ENCODE measurements at places on chromosomes 1 and 21. TPM values are rescaled to one million over a fixed set of nuclear protein-coding genes. Genes with fewer than 3 reads are reported as not detected.

HTR6 gene
- polyA plus RNA-seq = not detected

SYPL2 gene
- polyA plus RNA-seq = 0.31 TPM

CADM3 gene
- polyA plus RNA-seq = not detected

MPL gene
- polyA plus RNA-seq = not detected

FTCD gene
- 0.50 TPM for polyA plus RNA-seq

CLEC20A gene
- not detected for polyA plus RNA-seq

ERG gene
- not detected for polyA plus RNA-seq

CFAP107 gene
- 0.16 TPM for polyA plus RNA-seq

ETNK2 gene
- polyA plus RNA-seq = not detected

ANXA9 gene
- polyA plus RNA-seq = 1.2 TPM

GRCh38 chr1:61081686-61082310 is 563 bp upstream of the NFIA start:
- DNase-seq = no peak

DNA sequence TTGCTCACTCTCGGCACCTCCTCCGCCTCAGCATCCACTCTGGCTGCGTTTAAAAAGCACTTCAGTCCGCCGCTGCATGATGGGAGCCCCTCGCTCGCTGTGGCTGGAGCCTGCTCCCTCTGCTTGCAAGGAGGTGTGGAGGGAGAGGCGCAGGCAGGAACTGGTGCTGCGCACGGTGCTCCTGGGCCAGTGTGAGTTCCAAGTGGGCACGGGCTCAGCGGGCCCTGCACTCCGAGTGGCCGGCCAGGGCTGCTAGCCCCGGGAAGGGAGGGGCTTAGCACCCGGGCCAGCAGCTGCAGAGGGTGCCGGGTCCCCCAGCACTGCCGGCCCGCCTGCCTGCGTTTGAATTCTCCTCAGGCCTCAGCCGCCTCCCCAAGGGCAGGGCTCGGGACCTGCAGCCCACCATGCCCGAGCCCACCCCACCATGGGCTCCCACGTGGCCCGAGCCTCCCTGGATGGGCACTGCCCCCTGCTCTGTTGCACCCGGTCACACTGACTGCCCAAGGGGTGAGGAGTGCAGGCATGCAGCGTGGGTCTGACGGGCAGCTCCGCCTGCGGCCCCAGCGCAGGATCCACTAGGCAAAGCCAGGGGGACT is 1599.5 kb downstream of the NCAM2 start:
- no peak for DNase-seq

DNA sequence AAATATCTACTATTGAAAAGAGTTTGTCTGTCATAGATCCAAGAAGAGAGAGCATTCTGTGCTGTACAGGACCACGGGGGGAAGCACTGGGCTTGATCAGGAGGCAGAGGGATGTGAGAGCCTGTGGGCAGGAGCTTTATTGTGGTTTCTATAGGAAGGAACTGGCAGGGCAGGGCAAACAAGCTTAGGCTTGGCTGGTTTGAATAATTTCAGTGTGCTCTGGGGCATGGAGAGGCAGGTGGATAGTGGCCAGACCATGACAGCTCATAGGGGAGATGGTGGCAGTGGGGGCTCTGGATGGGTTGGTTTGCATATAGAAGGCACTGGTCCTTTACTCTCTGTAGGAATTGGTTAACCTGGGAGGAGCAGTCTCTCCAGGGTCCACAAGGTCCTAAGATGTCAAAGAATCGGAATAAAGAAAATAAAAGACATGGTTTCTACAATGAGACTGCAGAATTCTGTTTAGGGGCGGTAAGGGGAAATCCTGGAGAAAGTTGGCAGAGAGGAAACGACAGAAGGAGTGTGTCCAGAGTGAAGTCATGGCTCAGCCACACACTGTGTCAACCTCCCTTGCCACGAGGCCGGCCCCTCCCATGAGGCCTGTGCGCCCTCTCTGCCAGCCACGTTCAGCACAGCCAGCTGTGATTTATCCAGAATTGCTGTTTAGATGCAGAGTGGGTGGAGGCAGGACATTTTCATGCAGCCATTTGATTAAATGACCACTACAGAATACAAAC is 81.7 kb upstream of the PGBD5 start:
- DNase-seq = no peak

- DNase-seq = no peak
Measured at GRCh38 chr21:15763359-15763758, 33.6 kb downstream of the USP25 start.

DNA sequence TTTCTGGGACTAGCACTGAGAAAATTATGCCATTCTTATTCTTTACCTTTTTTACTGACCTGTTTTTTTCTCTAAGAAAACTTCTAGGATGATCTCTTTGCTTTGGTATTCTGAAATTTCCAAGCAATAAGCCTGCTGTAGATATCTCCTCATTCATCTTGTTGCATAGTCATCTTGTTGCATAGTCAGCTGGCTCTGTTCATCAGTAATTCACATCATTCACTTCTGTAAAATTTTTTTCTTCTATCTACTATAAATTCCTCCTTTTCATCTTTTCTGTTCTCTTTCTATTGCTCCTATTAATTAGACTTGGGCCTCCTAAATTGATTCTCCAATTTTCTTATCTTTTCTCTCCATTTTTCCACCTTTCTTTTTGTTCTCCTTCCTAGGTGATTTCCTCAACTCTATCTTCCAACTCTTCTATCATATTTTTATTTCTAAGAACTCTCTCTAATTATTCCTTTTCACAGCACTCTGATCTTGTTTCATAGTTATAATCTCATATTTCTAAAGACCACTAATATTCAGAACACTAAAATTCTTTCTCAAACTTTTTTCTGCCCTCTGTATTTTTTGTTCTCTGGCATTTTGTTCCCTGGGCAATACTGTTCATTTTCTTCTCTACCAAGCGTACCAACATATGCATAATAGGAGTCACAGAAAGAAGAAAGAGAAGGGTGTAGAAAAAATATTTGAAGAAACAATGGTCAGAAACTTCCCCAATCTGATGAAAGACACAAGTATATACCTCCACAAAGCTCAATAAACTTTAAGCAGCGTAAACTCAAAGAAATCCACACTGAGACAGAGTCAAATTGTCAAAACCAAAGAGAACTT is 17.7 kb downstream of the TUT4 start:
- DNase-seq = no peak

DNA sequence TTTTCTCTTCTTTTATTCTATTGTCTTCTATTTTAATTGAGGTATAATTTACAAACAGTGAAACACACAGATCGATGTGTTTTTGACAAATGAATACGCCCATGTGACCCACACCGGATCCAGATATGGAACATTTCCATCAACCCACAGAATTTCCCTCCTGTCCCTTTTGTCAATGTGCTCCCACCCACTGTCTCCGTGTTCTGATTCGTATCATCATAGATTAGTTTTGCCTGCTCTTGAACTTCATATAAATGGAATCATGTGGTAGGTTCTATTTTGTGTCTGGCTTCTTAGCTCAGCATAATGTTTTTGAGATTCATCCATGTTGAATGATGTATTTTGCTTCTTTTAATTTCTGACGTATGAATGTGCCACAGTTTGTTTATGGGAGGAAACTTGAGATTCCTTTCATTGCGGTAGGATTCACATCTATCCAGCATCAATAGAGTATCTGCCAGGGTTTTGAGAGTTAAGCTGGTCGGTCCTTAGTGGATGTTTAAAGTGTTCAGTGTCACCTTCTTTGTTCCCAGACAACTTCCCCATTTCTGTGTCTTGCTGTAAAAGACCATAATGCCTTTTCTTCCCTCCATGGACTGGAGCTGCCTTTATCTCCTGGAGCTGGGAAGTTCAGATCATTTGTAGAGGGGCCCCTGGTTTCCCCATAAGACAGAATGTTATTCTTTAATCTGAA is 14.7 kb downstream of the NAV1 start:
- no peak for DNase-seq

GRCh38 chr1:40532844-40533424 is 1.5 kb downstream of the ZNF684 start:
- peak; percentile 65 for DNase-seq

- DNase-seq = no peak
Measured at GRCh38 chr1:33332357-33332789, 11.5 kb upstream of the A3GALT2 start.

- DNase-seq = peak; percentile 45
Measured at GRCh38 chr1:230643908-230644307, 1.6 kb downstream of the COG2 start.

DNA sequence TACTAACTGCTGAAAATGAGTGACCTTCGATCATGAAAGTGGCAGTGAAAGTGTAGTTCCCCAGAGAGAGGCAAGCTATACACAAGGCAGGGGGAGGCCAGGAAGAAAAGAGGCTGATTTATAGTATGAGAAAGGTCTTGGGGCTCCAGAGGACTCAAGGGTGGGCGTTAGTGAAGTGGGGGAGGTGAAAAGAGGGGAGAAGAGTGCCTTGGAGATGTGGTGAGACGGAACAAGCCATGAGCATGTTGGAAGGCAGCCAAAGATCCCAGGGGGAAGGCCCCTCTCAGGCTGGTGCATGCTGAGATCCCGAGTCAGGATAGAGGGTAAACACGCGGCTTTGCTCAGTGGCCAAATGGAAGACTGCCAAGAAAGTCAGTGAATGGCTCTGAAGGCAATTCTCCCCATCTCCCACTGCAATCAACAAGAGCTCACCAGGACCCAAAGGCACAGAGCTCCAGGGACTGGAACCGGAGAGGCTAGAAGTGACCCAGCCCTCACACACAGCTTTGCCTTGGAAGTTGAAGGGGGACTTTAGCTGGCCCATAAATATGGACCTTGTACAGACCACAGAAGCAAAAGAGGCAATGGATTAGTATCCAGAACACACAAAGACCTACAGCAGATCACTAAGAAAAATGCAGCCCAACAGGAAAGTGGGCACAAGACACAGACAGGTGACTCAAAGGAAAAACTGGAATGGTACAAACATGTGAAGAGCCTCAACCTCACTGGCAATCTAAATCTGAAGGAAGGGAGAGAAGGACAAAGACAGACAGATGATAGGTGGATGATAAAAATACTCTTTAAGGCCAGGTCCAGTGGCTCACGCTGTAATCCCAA is 49.6 kb downstream of the HSF2BP start:
- DNase-seq = no peak

- no peak for DNase-seq
Measured at GRCh38 chr1:165612062-165612461, 19.0 kb upstream of the MGST3 start.

GRCh38 chr1:151741516-151741915 is 20.2 kb downstream of the RIIAD1 start:
- no peak for DNase-seq

GRCh38 chr1:212514056-212514614 is 81.4 kb downstream of the NENF start:
- peak; percentile 72 for DNase-seq

DNA sequence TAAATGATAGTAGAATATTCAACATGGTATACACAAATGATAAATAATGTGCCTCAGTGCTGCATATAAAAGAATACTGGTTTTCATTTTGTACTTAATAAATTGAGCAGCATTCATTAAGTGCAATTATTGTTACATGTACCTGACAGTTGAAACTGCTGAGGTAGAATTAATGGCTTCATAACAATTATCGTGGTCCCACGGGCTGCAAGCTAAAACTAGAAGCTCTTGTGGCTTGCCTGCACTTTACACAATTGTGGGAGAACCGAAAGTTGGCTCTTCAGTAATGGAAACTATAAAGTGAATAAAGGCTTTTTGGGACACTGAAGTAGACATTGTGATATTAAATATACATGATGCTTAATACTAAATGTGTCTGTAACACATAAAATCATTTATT is 23.2 kb downstream of the INSL5 start:
- DNase-seq = no peak

DNA sequence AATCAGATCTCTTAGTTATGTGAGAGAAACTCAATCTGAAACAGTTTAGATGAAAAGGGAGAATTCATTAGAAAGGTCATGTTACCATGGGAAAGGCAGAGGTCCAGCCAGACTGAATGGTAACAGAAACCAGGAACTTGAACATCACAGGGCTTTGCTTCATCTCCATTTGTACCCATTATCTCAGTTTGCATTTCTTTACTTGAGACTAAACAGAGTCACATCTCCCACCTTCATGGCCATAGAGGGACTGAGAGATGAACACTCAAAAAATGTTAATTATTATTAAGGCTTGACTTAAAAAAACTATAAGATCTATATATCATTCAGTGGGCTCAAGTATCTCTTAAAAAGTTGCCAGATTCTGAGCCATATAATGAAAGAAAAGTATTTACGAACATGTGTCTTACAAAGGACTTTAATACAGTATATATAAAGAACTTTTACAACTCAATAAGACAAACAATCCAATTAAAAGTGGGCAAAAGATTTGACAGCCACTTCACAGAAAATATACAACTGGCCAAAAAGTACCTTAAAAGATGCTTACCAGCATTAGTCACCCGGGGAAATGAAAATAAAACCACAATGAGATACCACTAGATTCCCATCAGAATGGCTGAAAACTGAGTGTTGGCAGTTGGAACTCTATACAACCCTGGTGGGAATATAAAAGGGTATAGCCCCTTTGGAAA is 13.2 kb downstream of the KYAT3 start:
- no peak for DNase-seq

GRCh38 chr1:36796733-36797132 is 237.6 kb downstream of the GRIK3 start:
- DNase-seq = no peak

DNA sequence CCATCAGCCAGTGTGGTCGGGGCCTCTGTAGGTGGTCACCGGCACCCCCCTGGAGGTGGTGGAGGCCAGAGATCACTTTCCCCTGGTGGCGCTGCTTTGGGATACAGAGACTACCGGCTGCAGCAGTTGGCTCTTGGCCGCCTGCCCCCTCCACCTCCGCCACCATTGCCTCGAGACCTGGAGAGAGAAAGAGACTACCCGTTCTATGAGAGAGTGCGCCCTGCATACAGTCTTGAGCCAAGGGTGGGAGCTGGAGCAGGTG is 961 bp downstream of the RBM15 start:
- no peak for DNase-seq

DNA sequence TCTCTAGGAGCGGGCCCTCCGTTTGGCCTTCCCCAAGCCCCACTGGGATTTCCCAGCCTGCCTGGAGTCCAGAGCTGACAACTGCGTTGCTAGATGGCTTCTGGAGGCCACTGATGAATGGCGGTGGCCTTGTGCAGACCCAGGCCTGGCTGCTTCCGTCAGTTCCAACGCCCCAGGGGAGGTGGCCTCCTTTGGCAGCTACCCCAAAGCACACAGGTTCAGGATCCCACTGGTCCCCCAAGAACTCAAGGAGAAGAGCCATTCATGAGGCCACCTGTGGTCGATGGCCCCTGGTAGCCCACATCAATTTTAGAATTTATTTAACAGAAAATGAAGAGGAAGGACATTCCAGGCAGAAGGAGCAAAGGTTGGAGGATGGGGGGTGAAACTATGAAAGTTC is 85.2 kb downstream of the LACTBL1 start:
- DNase-seq = no peak
